ENCODE measurements at places on chromosomes 3 and 15.

GRCh38 chr3:155382396-155383042 lies 89.0 kb upstream of the STRIT1 start:
- peak; percentile 57 for DNase-seq

DNA sequence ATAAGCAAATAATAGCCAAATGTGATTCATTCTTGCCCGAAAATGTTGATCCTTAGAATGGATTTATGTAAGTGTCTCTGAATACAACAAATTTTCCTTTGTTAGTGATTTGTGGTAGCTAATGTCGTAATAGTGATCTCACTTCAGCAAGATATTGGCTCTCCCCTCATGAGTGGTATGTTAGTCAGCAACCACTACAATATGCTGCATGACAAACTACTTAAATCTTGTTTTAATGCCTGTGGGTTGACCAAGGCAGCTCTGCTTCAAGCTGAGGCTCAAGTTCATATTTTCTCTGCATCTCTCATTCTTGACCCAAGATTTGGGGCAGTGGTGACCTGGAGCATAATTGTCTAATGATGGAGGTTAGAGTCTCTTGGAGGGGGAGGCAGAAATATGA lies 49.8 kb upstream of the GALNT15 start:
- peak; percentile 97 for DNase-seq

- no peak for DNase-seq
These were observed 173.8 kb upstream of the ARRDC4 start for GRCh38 chr15:97786741-97787140.

DNA sequence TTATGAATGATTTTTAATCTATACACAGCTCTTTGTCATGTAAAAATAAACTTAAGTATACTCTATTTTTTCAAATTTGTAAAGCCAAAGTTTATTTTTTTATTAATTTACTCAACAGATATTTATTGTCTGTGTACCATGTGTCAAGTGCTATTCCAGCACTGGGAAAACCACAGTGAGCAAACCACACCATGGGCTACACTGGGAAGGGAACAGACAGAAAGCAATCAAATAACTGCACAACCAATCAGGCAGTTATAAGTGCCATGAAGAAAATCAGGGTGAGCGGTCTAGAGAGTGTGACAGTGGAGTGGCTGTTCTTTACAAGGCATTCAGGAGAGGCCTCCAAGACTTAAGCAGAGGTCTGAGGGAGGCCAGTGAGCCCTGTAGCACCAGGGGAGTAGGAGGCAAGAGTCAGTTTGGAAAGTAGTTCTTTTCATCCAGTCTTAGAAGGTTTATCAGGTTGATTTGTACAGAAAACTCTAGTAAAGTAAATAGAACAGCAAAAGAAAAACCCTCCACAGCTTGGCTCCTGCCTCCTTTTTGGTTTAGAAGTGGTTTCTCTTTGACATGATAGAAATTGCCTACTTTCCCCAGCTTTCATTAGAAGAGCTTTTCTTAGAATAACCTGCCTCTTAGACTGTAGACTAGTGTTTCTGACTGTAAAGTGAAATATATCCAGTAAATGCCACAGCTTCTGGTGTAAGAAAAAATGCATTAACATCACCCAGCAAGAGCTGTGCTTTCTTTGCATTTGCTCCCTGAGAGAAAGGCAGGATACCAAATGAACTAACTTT lies 13.7 kb downstream of the EIF2AK4 start:
- DNase-seq: no peak

DNA sequence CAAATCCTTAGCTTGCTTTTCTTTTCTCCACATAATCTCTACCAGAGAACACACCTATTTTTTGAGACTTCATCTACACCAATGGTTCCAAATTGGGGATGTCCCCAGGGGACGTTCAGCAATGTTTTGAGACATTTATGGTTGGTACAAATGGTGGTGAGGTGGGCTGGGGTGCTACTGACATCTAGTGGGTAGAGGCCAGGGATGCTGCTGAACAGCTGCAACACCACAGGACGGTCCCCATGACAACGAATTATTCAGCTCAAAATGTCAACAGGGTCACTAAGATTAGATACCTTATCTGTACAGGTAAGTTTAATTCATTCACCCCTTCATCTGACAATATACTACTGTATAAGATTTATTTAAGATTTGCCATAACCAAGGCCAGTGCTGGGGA lies 14.4 kb downstream of the GK5 start:
- DNase-seq: no peak

GRCh38 chr3:21049334-21050062 lies 701.5 kb downstream of the ZNF385D start:
- no peak for DNase-seq

- peak; percentile 23 for DNase-seq
These were observed 31.1 kb upstream of the SMAD6 start for GRCh38 chr15:66670762-66671580.

GRCh38 chr3:186281176-186281575 lies 80.9 kb downstream of the DGKG start:
- DNase-seq: peak; percentile 36

GRCh38 chr3:194162070-194162678 lies 26.2 kb downstream of the HES1 start:
- DNase-seq: no peak

All from renal cortical epithelial cell (primary cell).